Astrocyte (in vitro differentiated cells and primary cell): ENCODE measurements at places on chromosomes 3 and 15.

GRCh38 chr3:113210604-113211329 lies 590 bp upstream of the BOC start:
- DNase-seq: peak; percentile 31

DNA sequence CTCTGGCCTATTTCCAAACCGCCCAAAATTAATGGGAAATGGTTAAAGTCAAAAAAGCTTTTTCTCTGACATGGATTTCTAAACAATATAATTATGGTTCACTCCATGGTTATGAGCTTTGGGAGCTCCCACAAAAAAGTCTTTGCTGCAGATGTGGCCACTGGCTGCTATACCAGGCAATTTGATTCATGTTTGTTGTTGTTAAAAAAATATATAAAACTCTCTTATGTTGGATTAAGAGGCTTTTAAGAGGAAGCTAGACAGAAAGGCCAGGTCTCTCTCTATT lies 258.6 kb downstream of the TIGIT start:
- no peak for DNase-seq

DNA sequence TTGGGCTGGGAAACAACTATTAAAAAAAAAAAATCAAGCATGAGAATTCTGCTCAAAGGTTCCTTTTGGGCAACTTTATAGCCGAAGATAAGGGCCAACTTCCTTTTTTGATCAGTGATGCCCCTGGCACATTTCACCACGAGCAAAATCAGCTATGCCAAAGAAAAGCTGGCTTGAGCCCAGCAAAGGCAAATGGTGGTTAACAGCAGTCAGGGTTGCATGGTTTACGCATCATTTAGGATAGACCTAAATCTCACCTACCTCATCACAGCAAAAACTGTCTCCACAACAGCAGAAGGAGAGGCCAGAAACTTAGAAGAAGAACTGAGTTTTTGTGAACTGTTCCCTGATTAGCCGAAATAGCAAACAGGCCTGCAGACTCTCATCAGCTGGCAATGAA lies 220.1 kb upstream of the CDIN1 start:
- no peak for DNase-seq

DNA sequence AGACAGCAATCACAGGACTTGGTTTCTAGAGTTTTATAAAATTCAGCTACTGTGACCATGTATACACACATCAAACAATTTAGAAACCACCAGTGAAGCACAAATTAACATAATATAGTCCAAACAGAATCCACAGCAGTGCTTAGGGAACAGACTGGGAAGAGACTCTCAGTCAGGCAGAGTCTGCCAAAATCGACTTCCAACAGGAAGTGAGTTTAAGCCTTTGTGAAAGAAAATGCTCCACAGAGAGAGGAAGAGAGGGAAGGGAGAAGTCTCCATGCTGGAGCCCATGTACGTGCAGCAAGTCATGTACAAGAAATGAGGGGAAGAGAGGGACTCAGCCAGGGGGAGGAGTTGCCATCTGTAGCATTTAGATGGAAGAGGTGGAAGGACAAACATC lies 172.6 kb downstream of the IL5RA start:
- no peak for DNase-seq

DNA sequence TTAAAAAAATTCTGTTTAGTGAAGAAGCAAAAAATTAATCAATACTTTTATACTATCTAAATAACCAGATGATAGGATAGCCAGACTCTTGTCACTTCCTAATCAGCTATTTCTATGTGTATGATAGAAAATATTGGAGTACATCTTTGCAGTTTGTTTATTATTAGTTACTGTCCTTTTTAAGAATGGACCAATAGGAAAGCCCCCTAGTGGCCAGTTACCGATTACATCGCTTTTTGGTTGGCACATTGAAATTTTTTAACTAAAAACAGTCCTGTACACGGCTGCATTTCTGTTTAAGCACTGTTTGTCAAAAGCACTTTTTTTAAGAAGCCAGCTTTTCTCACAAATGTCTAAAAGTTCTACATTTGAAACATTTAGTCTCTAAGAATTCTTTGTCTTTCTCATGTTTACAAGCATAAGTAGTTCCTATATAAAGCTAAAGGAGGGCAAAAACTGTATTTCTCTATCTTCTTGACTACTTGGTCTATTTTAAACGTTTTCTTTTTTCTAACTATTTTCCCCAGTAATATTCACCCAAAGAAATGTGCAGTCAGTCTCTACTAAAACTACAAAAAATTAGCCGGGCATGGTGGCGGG lies 253.2 kb upstream of the LRTM1 start:
- no peak for DNase-seq

GRCh38 chr3:23232016-23232415 lies 28.9 kb downstream of the UBE2E2 start:
- peak; percentile 13 for DNase-seq

GRCh38 chr15:84947947-84948830 lies 33.5 kb upstream of the PDE8A start:
- peak; percentile 96 for DNase-seq

DNA sequence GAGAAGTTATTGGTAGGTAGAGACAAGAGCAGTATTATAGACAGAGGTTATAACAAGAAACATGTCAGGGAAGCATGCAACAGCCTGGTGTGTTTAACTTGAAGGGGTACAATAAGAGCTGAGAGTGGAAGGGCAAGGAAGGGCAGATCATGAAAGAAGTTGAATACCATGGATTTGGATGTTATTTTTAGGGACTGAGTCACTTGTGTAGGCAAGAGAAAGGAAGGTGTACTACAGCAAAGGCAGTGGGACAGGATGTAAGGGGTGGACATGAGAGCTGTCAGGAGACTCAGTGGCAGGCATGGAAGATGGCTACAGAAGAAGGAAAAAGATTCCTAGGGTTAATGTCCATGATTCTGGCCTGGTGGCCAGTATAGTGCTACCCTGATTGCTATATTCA lies 66.4 kb downstream of the TFG start:
- no peak for DNase-seq

GRCh38 chr3:195885036-195885891 lies 23.1 kb downstream of the TNK2 start:
- no peak for DNase-seq

DNA sequence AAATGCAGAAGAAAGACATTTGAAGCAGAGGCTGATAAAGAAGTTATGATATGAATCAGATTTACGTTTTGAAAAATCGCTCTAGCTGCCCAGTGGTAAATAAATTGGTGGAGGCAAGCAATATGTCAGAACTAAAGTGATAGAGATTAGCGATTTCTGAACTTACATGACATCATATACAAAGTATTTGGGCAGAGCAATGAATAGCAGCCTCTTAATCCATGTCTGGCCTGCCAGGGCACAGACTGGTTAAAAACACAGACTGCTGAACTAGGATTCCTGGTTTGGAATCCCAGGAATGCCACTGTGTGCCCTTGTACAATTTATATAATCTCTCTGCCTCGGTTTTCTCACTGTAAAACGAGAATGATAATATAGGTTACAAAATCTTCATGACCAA lies 243.1 kb upstream of the SETMAR start:
- peak; percentile 12 for DNase-seq

GRCh38 chr15:80530737-80531365 lies 126.7 kb downstream of the ARNT2 start:
- no peak for DNase-seq

DNA sequence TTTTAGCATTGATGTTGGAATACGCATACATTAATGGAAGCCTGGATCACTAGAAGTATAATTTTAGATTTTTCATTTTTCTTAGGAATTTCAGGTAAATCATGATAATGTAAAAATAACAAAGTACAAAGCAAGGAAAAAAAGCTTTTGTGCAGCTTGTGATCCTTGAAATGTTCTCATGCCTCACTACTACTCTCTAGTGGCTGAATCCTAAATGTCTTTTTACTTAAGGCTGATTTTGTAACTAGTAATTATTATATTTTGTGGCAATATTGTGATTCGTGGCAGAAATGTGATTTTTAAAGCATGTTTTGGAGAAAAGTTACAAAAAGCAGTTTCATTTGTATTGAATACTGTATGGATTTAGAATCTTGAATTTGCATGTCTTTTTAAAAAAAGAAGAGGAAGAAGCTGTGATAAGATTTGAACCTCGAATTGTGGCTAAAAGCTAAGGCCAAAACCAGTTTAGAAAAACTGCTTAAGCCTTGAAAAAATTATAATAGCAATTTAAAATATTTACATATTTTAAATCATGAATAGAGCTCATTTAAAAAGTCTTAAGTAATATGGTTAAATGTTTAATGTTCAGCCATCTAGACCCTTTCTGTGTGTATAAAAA lies 39.0 kb downstream of the U2SURP start:
- peak; percentile 19 for DNase-seq

DNA sequence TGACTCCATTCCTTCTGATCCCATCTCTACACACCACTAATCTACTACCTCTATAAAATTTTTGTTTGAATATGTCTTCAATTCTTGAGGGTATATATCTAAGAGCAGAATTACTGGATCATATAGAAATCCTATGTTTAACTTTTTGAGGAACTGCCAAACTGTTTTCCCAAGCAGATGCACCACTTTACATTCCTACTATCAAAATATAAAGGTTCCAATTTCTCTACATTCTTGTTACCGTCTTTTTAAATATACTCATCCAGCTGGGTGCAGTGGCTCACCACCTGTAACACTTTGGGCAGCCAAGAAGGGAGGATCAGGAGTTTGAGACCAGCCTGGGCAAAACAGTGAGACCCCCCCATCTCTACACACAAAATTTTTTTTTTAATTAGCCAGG lies 268.0 kb downstream of the SCAPER start:
- no peak for DNase-seq

- no peak for DNase-seq
Measured at GRCh38 chr3:31409389-31409788, 123.3 kb upstream of the STT3B start.

DNA sequence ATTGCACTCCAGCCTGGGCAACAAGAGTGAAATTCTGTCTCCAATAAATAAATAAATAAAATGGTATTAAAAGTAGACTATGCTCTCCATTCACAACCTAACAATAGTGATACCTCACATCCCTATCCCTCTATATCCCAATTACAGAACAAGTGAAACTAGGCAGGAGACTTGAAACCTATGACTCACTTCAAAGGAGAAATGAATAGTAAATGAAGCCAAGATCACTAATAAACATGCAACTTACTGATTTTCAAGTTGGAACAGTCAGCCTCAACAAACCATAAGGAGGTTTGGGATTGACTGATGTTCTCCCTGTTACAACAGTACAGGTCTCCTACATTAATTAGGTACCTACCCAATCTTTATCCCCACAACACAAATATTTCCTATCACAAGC lies 103.4 kb downstream of the GSK3B start:
- peak; percentile 56 for DNase-seq

DNA sequence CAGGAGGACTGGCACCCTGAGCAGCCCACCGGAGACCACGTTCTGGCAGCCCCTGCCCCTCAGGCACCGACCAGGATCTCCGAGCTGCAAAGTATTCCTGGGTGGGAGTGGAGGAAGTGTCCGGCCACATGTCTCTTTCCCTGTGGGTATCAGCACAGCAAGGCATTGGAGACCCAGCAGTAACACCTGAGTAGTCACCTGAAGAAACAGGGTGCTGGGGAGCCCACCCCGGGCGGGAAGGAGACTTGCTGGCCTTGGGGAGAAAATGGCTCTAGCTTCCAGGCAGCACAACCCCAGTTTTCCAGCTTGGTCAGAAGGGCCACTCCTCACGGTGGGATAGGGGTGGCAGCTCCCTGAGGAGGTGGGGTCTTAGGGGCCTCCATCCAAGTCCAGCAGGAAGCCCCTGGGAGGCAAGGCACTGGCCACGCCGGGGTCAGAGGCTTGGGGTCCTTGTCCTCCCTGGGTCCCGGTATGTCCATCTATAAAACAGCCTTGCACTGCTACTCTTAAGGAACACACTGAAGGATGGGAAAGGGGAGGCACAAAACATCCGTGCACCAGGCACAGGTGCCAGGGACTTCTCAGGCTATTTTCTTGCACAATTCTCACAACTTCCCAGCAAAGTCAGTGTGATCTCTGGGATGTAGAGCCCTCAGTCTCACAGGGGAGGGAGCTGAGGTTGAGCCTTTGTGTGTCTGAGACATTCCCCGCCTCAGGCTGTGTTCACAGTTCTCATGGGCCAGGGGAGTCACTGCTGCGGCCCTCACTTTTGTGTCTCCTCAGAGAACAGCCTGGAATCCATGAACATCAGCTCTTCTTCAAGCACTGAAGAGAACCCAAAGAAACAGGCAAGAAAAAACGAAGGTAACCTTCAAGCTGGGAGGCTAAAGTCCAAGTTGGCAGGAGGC lies 11.9 kb downstream of the CFAP100 start:
- no peak for DNase-seq

- peak; percentile 25 for DNase-seq
Measured at GRCh38 chr3:156291272-156292123, 171.1 kb downstream of the KCNAB1 start.

DNA sequence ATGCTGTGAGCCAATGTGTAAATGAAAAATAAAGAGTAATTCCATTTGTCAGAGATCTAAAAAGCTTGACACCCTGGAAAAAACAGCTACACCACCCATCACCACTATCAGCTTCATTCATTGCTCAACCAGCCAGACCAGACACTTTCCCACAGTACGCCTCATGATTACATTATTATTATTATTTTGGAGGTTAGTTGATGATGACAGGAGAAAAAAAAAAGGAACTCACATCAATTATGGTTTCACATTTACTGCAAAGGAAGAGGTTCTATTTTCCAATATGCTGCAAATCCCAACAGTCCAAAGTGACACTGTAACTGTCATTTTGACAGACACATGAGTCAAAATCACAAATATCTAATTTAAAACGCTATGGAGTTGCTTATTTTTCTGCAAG lies 134.7 kb upstream of the TSC22D2 start:
- no peak for DNase-seq

- no peak for DNase-seq
Measured at GRCh38 chr3:115728013-115728412, 104.7 kb downstream of the GAP43 start.

DNA sequence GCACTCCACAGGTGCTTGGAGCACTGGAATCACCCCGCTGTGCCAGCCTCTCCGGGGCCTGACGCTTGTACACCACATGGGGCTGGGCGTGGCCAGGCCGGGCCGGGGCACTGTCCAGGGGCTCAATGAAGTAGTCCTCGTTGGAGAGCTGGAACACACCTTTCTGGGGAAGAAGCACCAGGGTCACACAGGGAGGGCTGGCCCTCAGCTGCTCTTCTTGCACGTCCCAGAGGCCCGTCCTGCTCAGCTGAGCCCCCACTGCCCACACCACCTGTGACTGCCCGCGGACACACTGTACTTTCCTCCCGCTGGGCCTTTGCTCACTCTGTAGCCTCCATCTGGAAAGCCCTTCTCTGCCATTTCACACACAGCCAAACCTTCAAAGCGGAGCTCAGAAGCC lies 13.3 kb downstream of the ADAMTS7 start:
- no peak for DNase-seq

- peak; percentile 83 for DNase-seq
Measured at GRCh38 chr15:71329497-71330260, 214.4 kb downstream of the THSD4 start.

- no peak for DNase-seq
Measured at GRCh38 chr3:38054499-38055001, 15.5 kb downstream of the DLEC1 start.

- peak; percentile 31 for DNase-seq
Measured at GRCh38 chr15:57367556-57367955, 8.7 kb upstream of the CGNL1 start.
